Ovary (tissue), 10 donors: ENCODE measurements at places on chromosomes 7 and 10. TPM values are rescaled to one million over a fixed set of nuclear protein-coding genes. Genes with fewer than 3 reads are reported as not detected.

Gene EPHB6
- 14.1 TPM for polyA plus RNA-seq

Gene H2BK1
- polyA plus RNA-seq, result 0.36 TPM

GRCh38 chr10:122510326-122510725 is 49.0 kb downstream of the HTRA1 start:
- DNase-seq, result no peak

DNA sequence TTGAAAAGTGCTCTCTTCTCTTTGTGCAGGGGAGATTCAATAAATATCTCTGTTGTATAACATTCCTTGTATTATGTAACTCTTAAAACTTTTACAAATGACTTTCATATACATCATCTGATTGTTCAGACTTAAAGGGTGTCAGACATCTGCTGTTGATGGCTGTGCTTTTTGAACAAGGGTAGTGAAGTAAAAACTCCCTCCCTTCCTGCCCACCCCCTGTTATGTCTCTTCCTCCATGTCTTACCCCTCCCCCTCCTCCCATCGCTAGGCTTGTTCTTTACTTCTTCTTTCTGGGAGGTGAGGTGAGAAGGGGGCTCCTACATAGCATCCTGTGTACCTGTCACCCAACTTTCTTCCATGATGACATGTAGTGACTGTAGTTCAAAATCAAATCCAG is 23.4 kb upstream of the ABCB4 start:
- DNase-seq, result no peak

DNA sequence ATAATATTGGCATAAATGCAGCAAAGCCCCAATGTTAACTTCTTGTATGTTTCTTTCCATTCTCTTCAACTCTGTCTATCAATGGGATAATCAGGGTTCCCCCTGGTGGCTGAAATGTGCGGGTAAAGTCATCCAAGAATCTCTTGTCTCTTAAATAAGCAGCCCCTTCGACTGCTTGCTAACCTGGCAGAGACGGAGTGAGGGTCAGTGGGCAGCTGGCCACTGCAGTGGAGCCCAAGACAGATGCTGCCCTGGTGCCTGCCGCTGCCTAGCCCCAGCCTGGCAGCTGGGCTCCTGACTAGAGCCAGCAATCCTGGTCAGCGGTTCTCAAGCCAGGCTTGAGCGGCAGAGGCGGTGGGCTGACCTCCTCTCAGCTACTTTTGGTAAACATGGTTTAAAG is 248.9 kb downstream of the COBL start:
- peak; percentile 63 for DNase-seq

- DNase-seq, result peak; percentile 10
Measured at GRCh38 chr10:44963772-44964633, 4.4 kb downstream of the RASSF4 start.

DNA sequence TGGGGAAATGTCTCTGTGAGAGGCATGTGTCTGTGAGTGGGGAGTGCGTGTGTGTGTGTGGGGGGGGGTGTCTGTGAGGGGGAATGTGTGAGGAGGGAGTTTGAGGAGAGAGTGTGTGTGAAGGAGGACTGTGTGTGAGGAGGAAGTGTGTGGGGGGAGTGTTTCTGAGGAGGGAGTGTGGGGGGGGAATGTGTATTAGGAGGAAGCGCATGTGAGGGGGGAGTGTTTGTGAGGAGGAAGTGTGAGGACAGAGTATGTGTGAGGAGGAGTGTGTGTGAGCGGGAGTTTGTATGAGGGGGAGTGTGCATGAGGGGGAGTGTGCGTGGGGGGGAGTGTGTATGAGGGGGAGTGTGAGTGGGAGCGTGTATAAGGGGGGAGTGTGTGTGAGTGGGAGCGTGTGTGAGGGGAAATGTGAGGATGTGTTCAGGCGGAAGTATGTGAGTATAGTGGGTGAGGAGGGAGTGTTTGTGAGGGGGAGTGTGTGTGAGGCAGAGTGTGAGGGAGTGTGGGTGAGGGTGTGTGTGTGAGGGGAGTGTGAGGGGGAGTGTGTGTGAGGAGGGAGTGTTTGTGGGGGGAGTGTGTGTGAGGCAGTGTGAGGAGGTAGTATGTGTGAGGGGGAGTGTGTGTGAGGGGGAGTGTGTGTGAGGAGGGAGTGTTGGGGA is 21.8 kb upstream of the PTPRN2 start:
- DNase-seq, result no peak

GRCh38 chr7:48887500-48887899 is 36.8 kb upstream of the CDC14C start:
- DNase-seq, result no peak
